Naive thymus-derived CD8-positive, alpha-beta T cell (primary cell): ENCODE measurements at places on chromosomes 3 and 15. TPM values are rescaled to one million over a fixed set of nuclear protein-coding genes. Genes with fewer than 3 reads are reported as not detected.

DNA sequence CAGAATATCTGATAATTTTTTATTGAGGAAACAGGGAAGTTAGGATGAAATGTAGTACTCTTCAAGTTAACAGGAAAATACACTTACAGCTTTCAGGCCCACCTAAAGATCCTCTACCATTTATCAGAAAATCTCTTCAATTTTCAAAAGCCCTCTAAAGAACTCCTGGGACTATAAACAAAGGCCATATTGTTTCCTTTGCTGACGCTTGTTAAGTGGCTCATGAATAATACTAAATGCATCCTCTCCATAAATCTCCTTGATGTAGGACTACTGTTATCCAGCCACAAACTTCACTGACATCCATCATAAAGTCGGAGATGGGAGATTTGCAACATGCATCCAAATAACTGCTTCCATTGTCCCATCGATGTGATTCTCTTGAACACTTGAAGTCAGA lies 326.5 kb downstream of the ZIC1 start:
- no peak for DNase-seq
- H3K36me3 ChIP-seq: no peaks in the 10 kb centered on the region
- H3K4me3 ChIP-seq: no peak overlapping the region
- H3K4me1 ChIP-seq: no peaks in the 10 kb centered on the region

- peaks cover 1% of the 10 kb centered on the region for H3K36me3 ChIP-seq
- peaks cover 14% of the 10 kb centered on the region for H3K4me1 ChIP-seq
- peaks cover 7% of the 10 kb centered on the region for H3K27me3 ChIP-seq
- no peak for DNase-seq
- no peak overlapping the region for H3K4me3 ChIP-seq
Measured at GRCh38 chr15:100853676-100854440, 25.8 kb upstream of the ALDH1A3 start.

DNA sequence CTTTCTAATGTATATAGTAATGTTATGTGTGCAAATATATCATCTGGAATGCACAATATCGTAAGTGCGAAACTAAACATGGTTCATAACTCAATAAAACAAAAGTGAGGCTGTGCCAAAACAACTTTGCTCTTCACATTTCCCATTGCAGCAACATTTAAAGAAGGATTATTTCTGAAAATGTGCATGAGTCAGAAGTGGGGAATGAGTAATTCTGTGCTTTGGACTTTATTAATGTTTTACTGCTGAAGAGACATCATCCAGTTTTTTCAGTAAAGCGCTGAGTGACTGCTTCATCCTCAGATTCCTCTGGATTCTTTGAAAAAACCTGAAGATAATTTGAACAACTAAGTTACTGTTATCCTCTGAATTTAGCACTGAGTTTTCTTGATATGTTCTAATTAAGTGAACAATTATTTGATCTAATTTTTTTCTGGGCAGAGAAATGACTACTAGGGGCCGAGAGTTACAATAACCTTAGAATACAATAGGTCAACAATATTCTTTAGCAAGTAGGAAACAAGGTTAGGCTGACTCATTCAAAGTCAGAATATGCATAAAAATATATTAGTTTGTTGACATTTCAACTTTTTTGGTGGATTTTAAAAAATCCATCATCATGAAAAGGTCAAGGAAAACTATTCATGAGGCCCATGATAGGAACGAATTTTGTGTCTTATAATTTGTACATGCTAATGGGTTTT lies 20.0 kb upstream of the PLCL2 start:
- H3K4me3 ChIP-seq: no peak overlapping the region
- H3K27ac ChIP-seq: no peak overlapping the region

GRCh38 chr15:67085818-67086636 lies 20.6 kb downstream of the SMAD3 start:
- peaks cover 2% of the 10 kb centered on the region for H3K36me3 ChIP-seq
- H3K4me3 ChIP-seq: no peak overlapping the region
- H3K27me3 ChIP-seq: no peaks in the 10 kb centered on the region
- H3K27ac ChIP-seq: no peak overlapping the region
- no peak for DNase-seq

- no peaks in the 10 kb centered on the region for H3K36me3 ChIP-seq
- DNase-seq: no peak
- H3K4me1 ChIP-seq: peaks cover 18% of the 10 kb centered on the region
- H3K27me3 ChIP-seq: peaks cover 11% of the 10 kb centered on the region
- H3K27ac ChIP-seq: no peak overlapping the region
Measured at GRCh38 chr15:51623386-51623938, 891 bp upstream of the DMXL2 start.

DNA sequence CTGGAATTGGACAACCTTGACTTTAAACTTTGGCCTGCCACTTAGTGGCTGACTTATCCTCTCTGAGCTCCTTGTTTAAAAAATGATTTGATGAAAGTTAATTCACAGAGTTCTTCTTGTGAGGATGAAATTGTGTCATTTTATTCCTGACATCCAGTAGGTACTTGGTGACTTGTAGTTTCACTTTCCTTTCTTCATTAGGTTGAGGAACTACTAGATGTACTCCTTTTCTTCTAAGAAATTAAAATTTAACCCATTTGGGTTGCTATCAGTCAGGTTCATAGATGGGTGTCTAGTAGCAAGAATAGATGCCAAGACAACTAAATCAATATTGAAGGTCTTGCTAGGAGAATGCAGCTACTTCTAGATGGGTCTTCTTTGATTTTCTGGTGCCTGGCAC lies 5.2 kb downstream of the NR1D2 start:
- no peak for DNase-seq
- peaks cover 75% of the 10 kb centered on the region for H3K4me1 ChIP-seq
- H3K27ac ChIP-seq: peak overlapping the region; percentile 71
- H3K36me3 ChIP-seq: peaks cover 17% of the 10 kb centered on the region
- H3K4me3 ChIP-seq: peak overlapping the region; percentile 77

DNA sequence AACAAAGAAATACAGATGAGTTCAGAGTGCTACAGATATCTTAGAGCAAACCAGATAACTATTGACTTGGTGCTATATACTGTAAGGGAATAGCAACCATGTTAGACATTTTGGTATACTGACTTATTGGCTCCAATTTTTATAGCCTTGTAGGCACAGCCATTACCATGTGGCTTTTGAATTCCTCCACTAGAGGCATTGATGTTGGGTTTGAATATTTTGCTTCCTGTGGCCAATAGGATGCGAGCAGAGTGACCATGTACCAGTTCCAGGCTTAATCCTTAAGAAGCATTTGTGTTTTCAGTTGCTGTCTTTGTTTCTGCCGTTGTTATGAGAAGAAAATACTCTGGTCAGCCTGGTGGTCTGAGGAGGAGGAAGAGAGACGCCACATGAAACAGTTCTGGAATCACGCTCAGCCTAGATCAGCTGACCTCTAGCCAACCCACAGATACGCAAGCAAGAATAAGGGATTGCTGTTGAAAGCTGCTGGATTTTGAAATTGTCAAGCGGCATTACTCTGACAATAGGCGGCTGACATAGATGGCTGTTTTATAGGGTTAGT lies 109.4 kb upstream of the TNIK start:
- no peaks in the 10 kb centered on the region for H3K4me1 ChIP-seq
- H3K36me3 ChIP-seq: no peaks in the 10 kb centered on the region
- peaks cover 6% of the 10 kb centered on the region for H3K27me3 ChIP-seq
- H3K4me3 ChIP-seq: no peak overlapping the region

DNA sequence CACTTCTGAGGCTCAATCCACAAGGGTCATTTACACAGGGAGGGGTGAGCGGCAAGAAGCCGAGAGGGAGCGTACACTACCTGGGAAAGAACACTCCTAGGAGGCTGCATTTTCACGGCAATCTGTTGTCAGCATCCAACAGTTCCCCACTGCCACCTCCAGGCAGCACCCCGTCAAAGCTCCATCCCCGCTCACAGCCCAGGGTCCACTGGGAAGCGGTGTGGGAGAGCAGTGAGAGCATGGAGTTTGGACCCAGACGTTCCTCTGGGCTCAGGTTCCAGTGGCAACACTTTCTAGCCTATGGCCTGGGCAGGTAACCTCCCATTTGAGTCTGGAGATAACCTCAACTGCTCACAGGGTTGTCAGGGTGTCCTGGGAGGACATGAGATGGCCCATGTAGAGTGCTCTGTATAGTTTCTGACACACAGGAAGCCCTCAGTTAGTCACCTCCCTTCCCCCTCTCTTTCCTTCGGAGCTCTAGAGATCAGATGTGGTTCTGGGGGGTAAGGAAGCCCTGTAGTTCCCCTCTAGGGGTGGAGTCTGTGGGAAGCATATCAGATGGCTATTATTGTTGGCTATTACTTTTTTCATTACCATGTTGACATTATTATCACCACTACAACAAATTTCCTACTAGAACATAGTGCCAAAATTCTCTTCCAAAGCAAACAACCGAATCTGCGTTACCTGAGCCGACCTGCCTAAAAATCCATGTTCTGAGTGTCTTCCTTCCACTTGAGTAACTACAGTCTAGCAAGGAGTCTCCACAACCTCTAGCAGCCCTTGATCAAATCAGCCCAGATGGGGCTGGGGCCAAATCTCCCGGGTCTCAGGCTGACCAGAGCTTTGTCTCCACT lies 29.1 kb downstream of the RUVBL1 start:
- H3K36me3 ChIP-seq: peaks cover 4% of the 10 kb centered on the region
- no peaks in the 10 kb centered on the region for H3K27me3 ChIP-seq
- H3K27ac ChIP-seq: no peak overlapping the region
- H3K4me1 ChIP-seq: peaks cover 20% of the 10 kb centered on the region
- no peak overlapping the region for H3K4me3 ChIP-seq

GRCh38 chr15:68384451-68385239 lies 47.3 kb downstream of the ITGA11 start:
- H3K36me3 ChIP-seq: no peaks in the 10 kb centered on the region
- peaks cover 5% of the 10 kb centered on the region for H3K4me1 ChIP-seq
- no peak overlapping the region for H3K27ac ChIP-seq
- H3K4me3 ChIP-seq: no peak overlapping the region

GRCh38 chr3:63960048-63960711 lies 48.0 kb upstream of the SCAANT1 start:
- DNase-seq: no peak
- H3K36me3 ChIP-seq: no peaks in the 10 kb centered on the region
- no peaks in the 10 kb centered on the region for H3K27me3 ChIP-seq

DNA sequence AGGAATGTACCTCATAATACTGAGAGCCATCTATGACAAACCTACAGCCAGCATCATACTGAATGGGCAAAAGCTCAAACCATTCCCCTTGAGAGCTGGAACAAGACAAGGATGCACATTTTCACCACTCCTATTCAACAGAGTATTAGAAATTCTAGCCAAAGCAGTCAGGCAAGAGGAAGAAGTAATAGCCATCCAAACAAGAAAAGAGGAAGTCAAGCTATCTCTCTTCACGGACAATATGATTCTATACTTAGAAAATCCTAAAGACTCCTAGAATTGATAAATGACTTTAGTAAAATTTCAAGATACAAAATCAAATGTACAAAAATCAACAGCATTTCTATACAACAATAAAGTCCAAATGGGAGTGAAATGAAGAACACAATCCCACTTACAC lies 30.2 kb downstream of the OCA2 start:
- no peak for DNase-seq
- peaks cover 37% of the 10 kb centered on the region for H3K27me3 ChIP-seq
- H3K4me3 ChIP-seq: no peak overlapping the region
- H3K4me1 ChIP-seq: no peaks in the 10 kb centered on the region

- no peaks in the 10 kb centered on the region for H3K36me3 ChIP-seq
- DNase-seq: no peak
- H3K27ac ChIP-seq: no peak overlapping the region
- peaks cover 7% of the 10 kb centered on the region for H3K27me3 ChIP-seq
- H3K4me3 ChIP-seq: no peak overlapping the region
- H3K4me1 ChIP-seq: no peaks in the 10 kb centered on the region
Measured at GRCh38 chr3:185402561-185402960, 39.6 kb downstream of the MAP3K13 start.

DNA sequence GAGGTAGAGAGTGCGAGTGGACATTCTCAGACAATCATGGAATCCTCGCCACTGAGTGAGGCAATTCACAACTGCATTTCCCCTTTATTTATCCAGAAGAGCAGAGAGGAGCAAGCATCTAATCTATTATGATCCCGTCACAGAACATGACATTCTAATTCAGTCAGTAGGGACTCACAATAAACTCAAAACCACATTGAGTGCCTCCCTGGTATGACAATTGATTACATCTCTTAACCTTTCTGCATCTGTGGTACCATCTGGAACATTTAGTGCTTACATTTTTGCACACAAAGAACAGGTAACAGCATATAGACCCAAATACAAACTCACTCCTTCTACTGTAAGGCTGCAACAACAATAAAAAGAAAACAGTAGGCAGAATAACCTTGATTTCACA lies 517.2 kb downstream of the GBE1 start:
- H3K36me3 ChIP-seq: no peaks in the 10 kb centered on the region
- H3K4me3 ChIP-seq: no peak overlapping the region
- H3K27me3 ChIP-seq: no peaks in the 10 kb centered on the region
- no peaks in the 10 kb centered on the region for H3K4me1 ChIP-seq
- DNase-seq: no peak

GRCh38 chr3:64539451-64540196 lies 148.2 kb downstream of the ADAMTS9 start:
- H3K27me3 ChIP-seq: peaks cover 2% of the 10 kb centered on the region
- no peak for DNase-seq
- no peaks in the 10 kb centered on the region for H3K36me3 ChIP-seq
- H3K27ac ChIP-seq: no peak overlapping the region

- H3K27ac ChIP-seq: no peak overlapping the region
- H3K36me3 ChIP-seq: no peaks in the 10 kb centered on the region
- no peak overlapping the region for H3K4me3 ChIP-seq
- H3K27me3 ChIP-seq: no peaks in the 10 kb centered on the region
Measured at GRCh38 chr3:128584412-128585020, 66.1 kb downstream of the RPN1 start.

- no peak overlapping the region for H3K4me3 ChIP-seq
- H3K4me1 ChIP-seq: no peaks in the 10 kb centered on the region
- peak overlapping the region; percentile 32 for H3K27ac ChIP-seq
- H3K27me3 ChIP-seq: no peaks in the 10 kb centered on the region
- no peak for DNase-seq
Measured at GRCh38 chr15:68201153-68201878, 3.8 kb downstream of the CALML4 start.

DNA sequence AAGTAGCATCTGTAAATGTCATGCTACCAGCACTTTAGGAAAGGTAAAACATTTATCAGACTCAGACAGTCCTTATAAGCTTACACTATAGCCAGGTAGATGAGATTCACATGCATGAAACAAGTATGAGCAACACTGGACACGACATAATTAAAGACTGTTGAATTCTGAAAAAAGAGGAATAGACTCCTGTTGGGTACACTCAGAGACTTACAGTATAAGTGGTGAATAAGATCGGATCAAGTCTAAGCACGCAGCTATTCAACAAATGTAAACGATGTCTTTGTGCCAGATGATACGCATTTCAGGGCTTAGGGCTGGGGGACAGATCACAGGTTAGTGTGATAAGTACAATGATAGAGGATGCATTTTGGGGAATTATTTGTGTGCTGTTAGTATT lies 43.2 kb upstream of the SPPL2A start:
- no peak overlapping the region for H3K4me3 ChIP-seq
- peaks cover 3% of the 10 kb centered on the region for H3K27me3 ChIP-seq
- H3K36me3 ChIP-seq: no peaks in the 10 kb centered on the region
- no peak for DNase-seq

The ERICH6 gene
- not detected for total RNA-seq

The ALDH1L1 gene
- not detected for total RNA-seq

The TGFBR2 gene
- 268 TPM for total RNA-seq

The TMC3 gene
- total RNA-seq: not detected

The NR1I2 gene
- total RNA-seq: 0.86 TPM

The STRIT1 gene
- total RNA-seq: not detected

The TMCO5A gene
- not detected for total RNA-seq

The SLC2A2 gene
- not detected for total RNA-seq

The GPR87 gene
- not detected for total RNA-seq

The NPTN gene
- 37.8 TPM for total RNA-seq

The GOLGA6B gene
- total RNA-seq: not detected
